ENCODE measurements at places on chromosomes 6 and 20. TPM values are rescaled to one million over a fixed set of nuclear protein-coding genes. Genes with fewer than 3 reads are reported as not detected.

- H3K4me3 ChIP-seq: no peak overlapping the region
- DNase-seq: peak; percentile 14
- H3K36me3 ChIP-seq: no peaks in the 10 kb centered on the region
- H3K4me1 ChIP-seq: peaks cover 25% of the 10 kb centered on the region
- no peak overlapping the region for H3K27ac ChIP-seq
These were observed 556 bp downstream of the NKX2-4 start for GRCh38 chr20:21396599-21397340.

DNA sequence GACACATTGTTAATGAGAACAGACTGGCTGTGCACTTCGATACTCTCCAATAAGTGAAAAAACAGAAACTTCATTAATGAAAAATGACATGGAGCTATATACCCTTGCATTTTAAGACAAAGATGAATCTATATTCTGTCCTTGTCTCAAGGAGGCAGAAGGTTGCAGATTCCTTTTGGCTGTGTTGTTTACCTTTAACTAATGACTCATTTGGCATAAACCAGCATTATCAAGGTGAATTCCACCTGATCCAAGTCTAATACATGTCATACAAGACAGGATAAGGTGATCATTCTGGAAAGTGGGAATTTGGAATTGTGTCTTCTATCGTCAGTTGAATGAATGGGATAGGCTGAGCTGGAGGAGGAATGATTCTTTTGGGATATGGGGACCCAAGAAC is 192.9 kb downstream of the PLCB4 start:
- no peaks in the 10 kb centered on the region for H3K36me3 ChIP-seq
- no peak overlapping the region for H3K27ac ChIP-seq
- no peaks in the 10 kb centered on the region for H3K27me3 ChIP-seq
- no peak overlapping the region for H3K4me3 ChIP-seq

DNA sequence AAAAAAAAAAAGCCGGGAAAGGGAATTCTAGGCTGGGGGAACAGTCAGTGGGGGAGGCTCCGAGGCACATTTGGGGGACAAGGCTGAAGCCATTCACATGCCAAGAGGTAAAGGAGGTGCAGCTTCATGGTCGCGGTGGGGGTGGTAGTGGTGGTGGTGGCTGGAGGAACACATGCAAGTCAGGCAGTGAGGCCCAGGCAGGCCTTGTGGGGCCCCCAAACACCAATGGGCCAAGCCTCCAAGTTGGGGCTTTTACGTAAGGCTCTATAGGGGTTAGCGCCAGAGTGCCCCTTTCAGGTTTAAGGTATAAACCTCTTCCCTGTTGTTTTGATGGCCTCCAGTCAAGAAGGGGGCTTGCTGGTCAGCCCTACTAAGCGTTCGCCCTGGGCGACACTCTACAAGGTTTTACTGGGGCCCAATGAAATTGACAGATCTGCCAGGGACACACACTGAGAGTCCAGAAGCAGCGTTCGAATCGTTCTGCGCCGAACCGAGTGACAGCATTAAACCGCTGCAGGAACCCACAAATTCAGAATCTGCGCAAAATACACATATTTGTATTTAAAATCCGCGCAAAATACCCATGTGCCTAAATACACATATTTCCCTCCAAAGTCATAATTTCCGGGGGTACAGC is 818 bp upstream of the AP5S1 start:
- H3K4me3 ChIP-seq: peak overlapping the region; percentile 93
- H3K27me3 ChIP-seq: no peaks in the 10 kb centered on the region
- H3K4me1 ChIP-seq: peaks cover 59% of the 10 kb centered on the region

GRCh38 chr6:3697609-3698008 is 53.9 kb downstream of the PXDC1 start:
- H3K27ac ChIP-seq: no peak overlapping the region
- H3K4me3 ChIP-seq: no peak overlapping the region
- H3K4me1 ChIP-seq: no peaks in the 10 kb centered on the region
- H3K27me3 ChIP-seq: peaks cover 3% of the 10 kb centered on the region
- peaks cover 5% of the 10 kb centered on the region for H3K36me3 ChIP-seq

DNA sequence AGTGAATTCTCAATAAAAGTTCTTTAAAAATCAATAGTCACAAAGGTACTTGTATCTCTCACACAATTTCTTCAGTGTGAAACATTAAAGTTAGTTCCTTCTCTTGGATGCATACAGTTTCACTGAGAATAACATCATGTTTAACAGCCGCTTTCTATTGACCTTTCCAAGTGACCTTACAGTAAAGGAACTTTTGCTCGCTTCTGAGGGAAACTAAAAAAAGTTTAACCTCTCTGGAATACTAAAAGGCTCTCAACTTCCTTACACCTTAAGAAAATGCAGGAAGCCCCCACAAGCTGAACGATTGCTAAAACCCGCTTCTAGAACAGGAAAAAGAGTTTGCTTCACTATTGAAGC is 1.3 kb downstream of the RRAGD start:
- peaks cover 2% of the 10 kb centered on the region for H3K36me3 ChIP-seq
- H3K4me1 ChIP-seq: peaks cover 29% of the 10 kb centered on the region
- H3K27ac ChIP-seq: peak overlapping the region; percentile 52
- DNase-seq: no peak

- H3K27me3 ChIP-seq: no peaks in the 10 kb centered on the region
- H3K4me3 ChIP-seq: no peak overlapping the region
- H3K4me1 ChIP-seq: no peaks in the 10 kb centered on the region
- DNase-seq: no peak
- no peaks in the 10 kb centered on the region for H3K36me3 ChIP-seq
These were observed 848.8 kb upstream of the MAP3K7 start for GRCh38 chr6:91435630-91436029.

DNA sequence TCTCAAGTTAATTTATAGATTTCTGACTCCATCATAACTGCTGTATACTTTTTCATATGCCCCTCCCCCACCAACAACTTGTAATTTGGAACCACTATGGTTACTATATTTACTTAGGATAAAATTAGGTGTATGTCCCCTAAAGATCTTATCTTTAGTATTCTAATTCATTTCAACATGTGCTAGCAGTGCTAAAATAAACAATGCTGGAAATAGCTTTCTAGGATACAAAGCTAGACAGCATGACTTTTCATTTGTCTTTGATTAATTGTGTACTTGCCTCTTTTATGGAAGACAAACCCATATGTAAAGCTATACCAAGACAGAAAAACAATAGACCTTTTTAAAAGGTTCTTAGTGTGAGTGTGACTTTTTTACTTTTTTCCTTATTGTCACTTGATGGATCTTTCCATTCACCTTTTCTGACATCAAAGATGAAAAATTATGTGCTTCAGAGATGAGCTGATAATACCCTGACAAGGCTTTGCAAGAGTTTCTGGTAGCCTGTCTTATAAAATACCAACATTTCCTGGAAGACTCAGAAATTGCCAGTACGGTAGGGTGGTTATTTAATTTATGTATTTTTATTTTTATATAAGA is 31.2 kb upstream of the POPDC3 start:
- no peak overlapping the region for H3K4me3 ChIP-seq
- H3K4me1 ChIP-seq: peaks cover 12% of the 10 kb centered on the region
- peaks cover 38% of the 10 kb centered on the region for H3K27me3 ChIP-seq
- H3K27ac ChIP-seq: no peak overlapping the region
- H3K36me3 ChIP-seq: no peaks in the 10 kb centered on the region
- no peak for DNase-seq

DNA sequence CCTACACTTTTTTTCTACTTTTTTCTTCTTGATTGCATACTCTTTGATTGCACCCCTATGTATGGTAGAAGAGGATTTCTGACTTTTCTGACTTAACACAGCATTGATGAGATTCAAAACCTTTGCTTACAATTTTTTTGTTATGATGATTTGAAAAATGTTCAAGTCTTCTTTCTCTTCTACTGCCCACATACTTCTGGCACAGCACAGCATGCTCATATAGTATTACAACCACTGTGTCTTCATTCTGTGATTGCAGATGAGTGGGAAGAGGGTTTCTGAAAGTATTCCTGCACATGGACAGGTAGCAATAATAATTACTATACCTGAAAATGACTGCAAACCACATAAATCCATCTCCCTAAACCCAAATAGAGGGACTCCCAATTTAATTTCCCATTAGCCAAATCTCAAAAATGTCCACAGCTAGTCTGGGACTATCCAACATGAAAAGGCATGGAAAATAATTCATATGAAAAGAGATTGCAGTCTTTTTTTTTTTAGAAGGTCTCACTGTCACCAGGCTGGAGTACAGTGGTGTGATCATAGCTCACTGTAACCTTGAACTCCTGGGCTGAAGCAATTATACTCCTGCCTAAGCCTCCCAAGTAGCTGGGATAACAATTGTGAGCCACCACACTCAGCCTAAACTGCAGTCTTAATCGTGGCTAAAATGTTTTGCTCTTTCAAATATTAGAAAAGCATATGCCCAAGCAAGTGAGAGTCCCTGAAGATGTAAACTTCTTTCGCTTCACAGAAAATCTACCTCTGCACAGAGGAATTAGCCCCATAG is 15.9 kb upstream of the TENT5A start:
- peaks cover 8% of the 10 kb centered on the region for H3K4me1 ChIP-seq
- no peak overlapping the region for H3K4me3 ChIP-seq
- no peak overlapping the region for H3K27ac ChIP-seq
- H3K27me3 ChIP-seq: peaks cover 28% of the 10 kb centered on the region
- peaks cover 1% of the 10 kb centered on the region for H3K36me3 ChIP-seq

- DNase-seq: no peak
- H3K36me3 ChIP-seq: no peaks in the 10 kb centered on the region
- no peaks in the 10 kb centered on the region for H3K4me1 ChIP-seq
- no peak overlapping the region for H3K27ac ChIP-seq
- no peaks in the 10 kb centered on the region for H3K27me3 ChIP-seq
These were observed 59.5 kb downstream of the VEGFA start for GRCh38 chr6:43829470-43829869.

GRCh38 chr6:144223686-144224085 is 61.4 kb upstream of the UTRN start:
- no peak for DNase-seq
- no peak overlapping the region for H3K27ac ChIP-seq
- peaks cover 7% of the 10 kb centered on the region for H3K4me1 ChIP-seq
- no peaks in the 10 kb centered on the region for H3K36me3 ChIP-seq
- no peak overlapping the region for H3K4me3 ChIP-seq

DNA sequence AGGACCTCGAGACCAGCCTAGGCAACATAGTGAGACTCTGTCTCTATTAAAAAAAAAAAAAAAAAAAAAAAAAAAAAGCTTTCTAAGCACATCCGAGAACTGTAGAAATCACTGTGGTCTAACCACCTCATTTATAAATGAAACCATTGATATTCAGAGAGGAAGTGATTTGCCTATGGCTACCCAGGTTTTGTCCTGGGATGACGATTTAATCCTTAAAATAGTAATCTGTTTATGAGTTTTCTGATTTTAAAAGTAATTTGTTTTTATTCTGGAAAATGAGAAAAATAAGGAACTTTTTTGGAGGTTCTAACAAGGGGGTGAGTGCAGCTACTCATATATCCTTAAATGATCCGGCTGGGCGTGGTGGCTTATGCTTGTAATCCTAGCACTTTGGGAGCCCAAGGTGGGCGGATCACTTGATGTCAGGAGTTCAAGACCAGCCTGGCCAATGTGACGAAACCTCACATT is 6.5 kb upstream of the BTN3A2 start:
- H3K4me1 ChIP-seq: peaks cover 28% of the 10 kb centered on the region
- no peak overlapping the region for H3K4me3 ChIP-seq
- no peaks in the 10 kb centered on the region for H3K27me3 ChIP-seq
- no peak for DNase-seq

Gene SYNDIG1
- not detected for total RNA-seq

Gene CSNK2A1
- total RNA-seq: 168 TPM

Gene SOBP
- 0.91 TPM for total RNA-seq

Gene DDO
- total RNA-seq: not detected

Gene LINC00237
- total RNA-seq: 0.41 TPM

- no peaks in the 10 kb centered on the region for H3K36me3 ChIP-seq
- DNase-seq: no peak
- H3K27ac ChIP-seq: no peak overlapping the region
These were observed 18.7 kb downstream of the SGK1 start for GRCh38 chr6:134299236-134299635.

GRCh38 chr6:51616243-51616642 is 471.2 kb downstream of the PKHD1 start:
- H3K27me3 ChIP-seq: no peaks in the 10 kb centered on the region
- H3K36me3 ChIP-seq: no peaks in the 10 kb centered on the region
- no peak for DNase-seq

Gene GINS1
- 24.3 TPM for total RNA-seq

Gene COX4I2
- not detected for total RNA-seq

GRCh38 chr6:4665489-4666417 is 110.5 kb upstream of the CDYL start:
- no peak overlapping the region for H3K4me3 ChIP-seq
- DNase-seq: no peak
- H3K36me3 ChIP-seq: no peaks in the 10 kb centered on the region
- H3K27me3 ChIP-seq: peaks cover 8% of the 10 kb centered on the region
- H3K27ac ChIP-seq: no peak overlapping the region

DNA sequence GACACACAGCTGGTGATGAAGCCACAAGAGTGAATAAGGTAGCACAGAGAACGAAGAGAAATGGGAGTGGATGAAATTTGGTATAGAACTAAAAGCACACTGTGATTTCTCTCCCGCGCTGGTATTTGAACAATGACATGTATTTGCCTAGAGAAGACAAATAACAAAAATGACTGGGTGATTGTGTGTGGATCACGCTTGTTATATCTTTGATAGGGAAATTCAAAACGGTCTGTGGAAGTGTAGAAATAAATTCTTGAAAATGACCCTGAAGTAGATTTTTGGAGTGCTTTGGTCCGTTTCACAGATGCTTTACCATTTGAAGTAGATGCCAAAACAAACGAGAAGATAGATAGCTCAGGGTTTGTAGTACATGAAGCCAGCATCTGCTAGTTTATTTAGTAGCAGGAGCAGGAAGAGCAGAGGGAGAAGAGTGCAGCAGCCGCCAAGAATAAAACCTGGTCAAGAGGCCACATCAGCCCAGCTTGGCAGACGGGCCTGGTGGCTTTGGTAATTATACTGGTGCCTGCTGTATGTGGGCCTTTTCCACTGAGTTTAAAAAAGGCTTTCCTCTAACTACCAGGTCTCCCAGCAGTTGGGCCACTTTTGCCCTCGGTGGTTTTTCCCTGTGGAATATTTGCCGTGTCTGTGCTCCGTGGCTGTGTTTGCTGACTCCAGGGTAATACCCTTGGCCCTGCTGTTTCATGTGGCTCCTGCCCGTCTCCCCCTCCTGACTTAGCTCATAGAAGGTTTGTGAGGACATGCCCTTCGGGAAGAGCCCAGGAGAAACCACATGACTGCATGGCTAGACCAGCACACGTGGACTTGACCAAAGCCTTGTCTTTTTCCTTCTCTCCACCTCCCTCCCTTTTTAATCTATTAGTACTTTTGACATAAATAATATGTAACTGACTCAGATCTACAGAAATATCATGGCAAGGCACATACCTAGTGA is 294.0 kb downstream of the SOX4 start:
- H3K27me3 ChIP-seq: no peaks in the 10 kb centered on the region
- no peak for DNase-seq
- H3K36me3 ChIP-seq: no peaks in the 10 kb centered on the region
- H3K4me3 ChIP-seq: no peak overlapping the region
- no peak overlapping the region for H3K27ac ChIP-seq

DNA sequence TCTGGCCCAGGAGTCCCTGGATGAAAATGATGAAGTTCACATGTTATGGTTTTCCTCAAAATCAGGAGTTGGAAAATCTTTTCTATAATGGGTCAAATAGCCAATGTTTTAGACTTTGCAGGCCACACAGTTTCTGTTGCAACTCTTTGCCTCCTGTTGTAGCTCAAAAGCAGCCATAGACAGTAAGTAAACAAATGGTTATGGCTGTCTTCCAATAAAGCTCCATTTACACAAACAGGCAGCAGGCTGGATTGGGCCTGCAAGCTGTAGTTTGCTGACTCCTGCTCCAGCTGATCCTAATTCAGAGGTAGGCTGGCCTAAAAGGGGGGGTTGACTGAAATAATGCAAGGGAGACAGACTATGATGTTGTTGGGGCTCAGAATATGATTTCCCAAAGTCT is 33.0 kb downstream of the METTL24 start:
- DNase-seq: no peak
- no peaks in the 10 kb centered on the region for H3K36me3 ChIP-seq
- no peak overlapping the region for H3K27ac ChIP-seq
- H3K4me1 ChIP-seq: no peaks in the 10 kb centered on the region
- no peak overlapping the region for H3K4me3 ChIP-seq
- H3K27me3 ChIP-seq: no peaks in the 10 kb centered on the region

All from activated T-cell treated with anti-CD3 and anti-CD28 coated beads, Interleukin-2, amount 50 U/mL, for 72 hours (primary cell).